G401 (cell line): ENCODE measurements at places on chromosomes 3 and 15. TPM values are rescaled to one million over a fixed set of nuclear protein-coding genes. Genes with fewer than 3 reads are reported as not detected.
A peak's percentile ranks its signal among the peaks of the same experiment; 100 is the strongest.

DNA sequence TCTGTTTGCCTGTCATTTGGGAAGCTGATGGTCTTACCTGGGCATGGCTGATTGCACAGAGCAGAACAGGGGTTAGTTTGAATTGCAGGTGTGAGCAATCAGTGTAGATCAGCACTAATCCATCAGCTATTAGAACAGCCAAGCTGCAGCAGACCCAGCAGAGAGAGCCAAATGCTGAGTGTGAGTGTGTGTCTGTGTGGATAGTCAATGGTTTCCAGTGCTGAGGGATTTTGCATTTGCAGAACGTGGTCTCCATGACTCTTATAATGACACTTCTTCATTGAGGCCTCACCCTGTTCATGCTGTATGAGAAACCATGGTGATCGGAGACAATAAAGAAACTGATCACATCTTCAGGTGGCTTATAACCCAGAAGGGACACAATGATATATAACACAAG is 312.1 kb downstream of the SOX2 start:
- no peak for DNase-seq

The SEMA3B gene
- total RNA-seq: 68.1 and 81.8 TPM in 2 replicates

The COMMD4 gene
- total RNA-seq: 199 and 243 TPM in 2 replicates

GRCh38 chr3:196174652-196175051 is 36.5 kb downstream of the ZDHHC19 start:
- DNase-seq: no peak

- no peak for DNase-seq
Observed at GRCh38 chr3:135117977-135118376, 322.9 kb downstream of the EPHB1 start.

The ACKR2 gene
- not detected in 2 replicates for total RNA-seq

DNA sequence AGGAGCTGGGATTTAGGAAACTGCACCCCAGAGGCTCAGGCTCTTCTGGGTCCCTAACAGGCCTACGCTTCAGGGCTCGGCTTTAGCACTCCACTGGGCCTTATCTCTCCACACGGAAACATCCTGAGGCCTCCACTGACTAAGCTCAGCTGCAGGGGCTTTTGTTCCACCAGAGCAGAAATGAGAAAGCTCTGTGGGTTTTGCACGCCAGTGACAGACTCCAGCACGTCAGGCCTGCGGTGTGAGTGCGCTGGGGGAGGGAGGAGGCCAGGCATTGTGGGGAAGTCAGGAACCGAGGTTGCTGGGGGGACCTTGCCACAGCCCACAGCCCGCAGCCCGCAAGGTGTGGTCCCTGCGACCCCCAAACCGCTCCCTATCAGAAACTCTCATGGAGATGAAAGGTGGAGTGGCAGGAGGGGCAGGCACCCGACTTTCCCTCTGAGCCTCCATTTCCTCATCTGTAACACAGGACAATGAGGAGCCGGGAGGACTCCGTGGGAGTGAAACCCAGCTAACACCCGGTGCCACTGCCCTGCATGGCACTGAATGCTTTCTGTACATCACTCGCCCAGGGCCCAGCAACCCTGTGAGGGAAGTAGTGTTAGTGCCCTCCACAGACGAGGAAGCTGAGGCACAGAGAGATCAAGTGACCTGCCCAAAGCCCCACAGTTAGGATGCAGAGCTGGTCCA is 106.5 kb downstream of the TPRA1 start:
- no peak for DNase-seq

The DUT gene
- total RNA-seq: 159 and 182 TPM in 2 replicates

- DNase-seq: no peak
Observed at GRCh38 chr15:78372880-78373279, 32.7 kb downstream of the CRABP1 start.

The ALDH1L1 gene
- total RNA-seq: not detected in 2 replicates

GRCh38 chr3:108441071-108441507 is 69.3 kb downstream of the MYH15 start:
- DNase-seq: no peak

DNA sequence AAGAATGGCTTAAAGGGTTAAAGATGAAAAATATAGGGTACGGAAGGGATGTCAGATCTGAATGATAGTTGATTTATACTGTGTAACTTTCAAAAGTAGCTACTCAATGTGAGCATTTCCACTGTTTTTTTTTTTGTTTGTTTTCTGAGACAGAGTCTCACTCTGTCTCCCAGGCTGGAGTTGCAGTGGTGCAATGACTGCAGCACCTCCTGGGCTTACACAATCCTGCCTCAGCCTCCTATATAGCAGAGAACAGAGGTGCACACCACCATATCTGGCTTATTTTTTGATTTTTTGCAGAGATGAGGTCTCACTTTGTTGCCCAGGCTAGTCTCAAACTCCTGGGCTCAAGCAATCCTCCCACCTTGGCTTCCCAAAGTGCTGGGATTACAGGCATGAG is 9.9 kb upstream of the PXK start:
- no peak for DNase-seq

- no peak for DNase-seq
Observed at GRCh38 chr15:89413877-89414276, 79.3 kb upstream of the POLG start.

- DNase-seq: no peak
Observed at GRCh38 chr3:143525408-143525807, 322.9 kb downstream of the SLC9A9 start.

DNA sequence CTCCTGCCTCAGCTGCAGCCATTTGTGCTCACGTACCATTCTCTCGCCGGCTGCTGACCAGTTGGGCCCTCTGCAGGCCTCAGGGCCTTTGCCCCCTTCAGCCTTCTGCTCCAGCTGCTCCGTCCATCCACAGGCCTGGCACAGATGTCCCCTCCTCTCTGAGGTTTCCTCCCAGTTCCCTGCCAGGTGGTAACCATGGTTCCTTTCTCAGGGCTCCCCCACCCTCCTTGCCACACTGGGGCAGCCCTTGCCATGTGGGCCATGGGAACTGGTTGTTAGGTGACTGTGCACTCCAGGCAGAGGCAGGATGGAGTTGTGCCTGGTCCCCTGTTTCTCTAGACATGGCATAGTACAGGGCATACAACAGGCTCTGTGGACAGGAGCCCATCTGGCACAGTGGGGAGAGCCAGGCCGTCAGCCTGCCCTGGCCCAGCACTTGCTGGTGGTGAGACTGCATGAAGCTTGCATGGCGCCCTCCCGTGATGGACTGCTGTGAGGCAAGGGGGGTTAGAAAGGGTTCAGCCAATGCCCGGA is 148.9 kb downstream of the DNAJB8 start:
- peak; percentile 61 for DNase-seq

The EAF2 gene
- total RNA-seq: 0.54 and 3.6 TPM in 2 replicates

GRCh38 chr3:29307295-29307694 is 26.4 kb downstream of the RBMS3 start:
- no peak for DNase-seq

DNA sequence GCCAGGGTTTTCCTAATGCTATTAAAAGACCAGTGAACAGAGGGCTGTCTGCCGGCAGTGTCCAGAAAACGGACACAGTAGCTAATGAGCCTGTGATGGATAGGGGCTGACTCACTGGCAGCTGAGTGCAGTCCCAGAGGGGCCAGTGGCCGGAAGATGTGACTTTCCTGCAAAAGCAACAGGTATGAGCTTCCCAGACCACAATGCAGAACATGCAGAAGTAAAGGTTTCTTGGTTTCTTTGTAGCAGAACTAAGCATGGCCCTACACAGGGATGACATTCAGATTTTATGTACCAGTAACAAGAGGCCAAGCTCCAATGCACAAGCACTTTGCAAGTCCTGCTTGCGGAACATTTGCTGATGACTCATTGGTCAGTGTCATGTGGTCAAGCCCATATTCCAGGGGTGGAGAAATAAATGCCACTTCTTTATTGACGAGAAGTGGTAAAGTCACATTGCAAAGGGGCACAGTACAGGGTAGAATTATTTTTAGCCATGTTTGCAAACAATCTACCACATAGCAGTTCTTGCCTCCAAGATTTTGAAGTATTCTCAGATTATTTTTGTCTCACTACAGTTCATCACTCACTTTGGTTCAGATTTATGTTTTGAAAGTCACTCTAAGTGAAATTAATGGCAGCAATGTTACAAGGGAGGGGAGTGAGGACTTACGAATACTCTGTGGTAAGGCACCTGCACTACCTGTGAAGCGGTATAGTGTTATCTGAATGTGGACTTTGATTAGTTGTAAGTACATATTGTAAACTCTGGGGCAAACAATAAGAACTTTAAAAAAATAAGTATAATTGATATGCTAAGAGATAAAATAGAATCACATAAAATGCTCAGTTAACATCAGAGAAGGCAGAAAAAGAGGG is 263.3 kb downstream of the ABHD5 start:
- no peak for DNase-seq

DNA sequence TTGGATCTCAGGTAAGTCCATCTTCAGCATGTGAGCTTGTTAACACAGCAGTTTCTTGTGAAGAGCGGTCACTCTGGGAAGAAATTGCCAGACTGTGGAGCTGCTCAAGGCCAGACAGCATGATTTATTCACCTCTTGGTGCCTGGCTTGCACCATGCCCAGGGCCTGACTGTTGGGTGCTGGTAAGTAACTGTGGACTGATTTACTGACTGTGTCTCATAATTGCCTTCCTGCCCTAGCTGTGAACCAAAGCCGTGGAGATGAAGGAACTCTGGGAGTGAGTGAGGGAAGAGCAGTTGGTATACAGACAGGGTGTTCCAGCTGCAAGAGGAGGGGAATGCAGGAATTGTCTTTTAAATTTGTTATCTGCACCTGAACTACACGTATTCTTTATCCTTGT is 18.5 kb upstream of the WNT7A start:
- no peak for DNase-seq

The STRIT1 gene
- not detected in 2 replicates for total RNA-seq

- no peak for DNase-seq
Observed at GRCh38 chr3:72247126-72247525, 462.2 kb upstream of the PROK2 start.

The GATA2 gene
- total RNA-seq: 81.0 and 85.0 TPM in 2 replicates

The SLITRK3 gene
- not detected in 2 replicates for total RNA-seq

DNA sequence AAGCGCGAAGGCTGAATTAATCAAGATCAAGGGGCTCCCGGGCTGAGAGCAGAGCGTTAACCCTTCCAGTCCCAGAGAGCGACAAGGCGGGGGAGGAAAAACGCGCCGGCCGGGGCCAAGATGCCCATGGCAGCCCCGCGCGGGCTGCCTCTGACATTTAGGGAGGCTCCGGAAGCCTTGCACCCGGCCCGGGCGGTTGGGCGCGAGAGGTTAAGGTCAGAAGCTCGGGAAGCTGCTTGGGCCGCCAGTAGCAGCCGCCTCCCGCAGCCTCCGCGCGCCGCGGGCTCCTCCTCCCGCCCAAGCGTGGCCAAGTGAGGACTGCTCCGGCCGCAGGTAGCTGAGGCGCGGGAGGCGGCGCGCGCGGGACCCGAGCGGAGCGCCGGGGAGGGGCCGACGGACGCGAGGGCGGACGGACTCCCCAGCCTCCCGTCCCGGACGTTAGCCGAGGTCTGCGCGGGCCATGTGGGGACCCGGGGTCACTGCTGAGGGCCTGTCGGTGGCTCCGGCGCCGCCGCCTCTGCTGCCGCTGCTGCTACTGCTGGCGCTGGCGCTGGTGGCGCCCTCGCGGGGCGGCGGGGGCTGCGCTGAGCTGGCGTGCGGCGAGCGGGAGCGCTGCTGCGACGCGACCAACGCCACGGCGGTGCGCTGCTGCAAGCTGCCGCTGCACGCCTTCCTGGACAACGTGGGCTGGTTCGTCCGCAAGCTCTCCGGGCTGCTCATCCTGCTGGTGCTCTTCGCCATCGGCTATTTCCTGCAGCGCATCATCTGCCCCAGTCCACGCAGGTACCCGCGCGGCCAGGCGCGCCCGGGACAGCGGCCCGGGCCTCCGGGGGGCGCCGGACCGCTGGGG is at the start of gene C3orf80:
Gene C3orf80 (plus strand): TSS at position 247 of the 850 bp plus-strand sequence. CDS start 214 bp downstream, at position 461.
- DNase-seq: peak; percentile 79

DNA sequence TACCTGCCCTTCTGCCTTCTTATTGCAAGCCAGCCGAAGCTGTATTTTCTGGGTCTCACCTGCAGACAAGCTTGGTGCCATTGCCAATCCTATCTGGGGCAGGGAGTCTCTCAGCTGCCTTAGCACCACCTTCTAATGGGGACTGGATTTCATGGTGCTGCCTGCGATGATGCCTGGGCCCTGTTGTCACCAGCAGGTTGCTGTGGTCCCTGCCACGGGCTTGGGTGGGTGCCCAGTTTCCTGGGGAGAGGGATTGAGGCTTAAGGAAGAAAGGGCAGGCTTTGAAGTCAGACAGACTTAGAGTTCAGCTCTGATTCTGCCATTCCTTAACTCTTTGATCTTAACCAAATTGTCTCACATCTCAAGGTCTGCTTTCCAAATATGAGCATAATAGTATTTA is 87.4 kb upstream of the CD96 start:
- DNase-seq: no peak

The NTRK3 gene
- total RNA-seq: 2.5 and 6.8 TPM in 2 replicates

- no peak for DNase-seq
Observed at GRCh38 chr3:135930255-135930654, 35.3 kb upstream of the PPP2R3A start.

- no peak for DNase-seq
Observed at GRCh38 chr3:173257797-173258196, 116.8 kb upstream of the SPATA16 start.

DNA sequence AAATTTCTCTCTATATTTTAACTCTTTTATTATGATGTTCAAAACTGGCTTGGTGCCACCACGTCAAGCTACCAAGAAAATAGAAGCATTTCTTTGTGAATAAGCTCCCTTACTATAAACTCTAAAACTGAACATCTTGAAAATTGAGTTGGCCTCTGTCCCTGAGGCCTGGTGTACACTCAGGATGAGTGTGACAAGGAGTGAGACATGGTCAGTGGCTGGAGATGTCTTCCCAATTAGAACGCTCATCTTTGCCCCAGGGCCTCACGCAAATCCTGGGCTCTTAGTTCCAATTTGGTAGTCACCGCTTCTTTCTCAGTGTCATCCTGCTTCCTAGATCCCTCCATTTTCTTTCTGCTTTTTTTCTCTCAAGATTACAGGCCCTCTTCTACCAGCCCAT is 26.2 kb downstream of the SLC2A2 start:
- no peak for DNase-seq

- no peak for DNase-seq
Observed at GRCh38 chr3:72485641-72486040, 362.6 kb downstream of the SHQ1 start.

DNA sequence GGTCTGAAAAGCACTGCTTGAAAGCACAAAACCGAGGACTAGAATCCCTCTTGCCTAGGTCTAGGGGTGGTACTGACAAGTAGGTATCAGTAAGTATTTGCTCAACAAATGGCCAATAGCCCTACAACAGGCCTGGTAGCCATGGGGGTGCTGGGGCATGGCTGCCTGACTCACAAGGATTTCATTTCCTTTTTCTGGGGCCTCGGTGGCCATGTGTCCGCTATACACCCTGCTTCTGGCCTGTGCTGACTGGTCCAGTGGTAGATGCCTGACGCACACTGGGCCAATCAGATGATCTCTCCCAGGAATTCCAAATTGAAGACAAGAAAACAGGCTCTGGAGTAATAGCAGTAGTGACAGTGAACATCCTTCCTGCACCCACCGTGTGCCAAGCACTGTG is 29.4 kb downstream of the MELTF start:
- no peak for DNase-seq

- no peak for DNase-seq
Observed at GRCh38 chr3:107781253-107781652, 258.5 kb downstream of the BBX start.
